ENCODE measurements at places on chromosomes 2 and 18.
A peak's percentile ranks its signal among the peaks of the same experiment; 100 is the strongest.

DNA sequence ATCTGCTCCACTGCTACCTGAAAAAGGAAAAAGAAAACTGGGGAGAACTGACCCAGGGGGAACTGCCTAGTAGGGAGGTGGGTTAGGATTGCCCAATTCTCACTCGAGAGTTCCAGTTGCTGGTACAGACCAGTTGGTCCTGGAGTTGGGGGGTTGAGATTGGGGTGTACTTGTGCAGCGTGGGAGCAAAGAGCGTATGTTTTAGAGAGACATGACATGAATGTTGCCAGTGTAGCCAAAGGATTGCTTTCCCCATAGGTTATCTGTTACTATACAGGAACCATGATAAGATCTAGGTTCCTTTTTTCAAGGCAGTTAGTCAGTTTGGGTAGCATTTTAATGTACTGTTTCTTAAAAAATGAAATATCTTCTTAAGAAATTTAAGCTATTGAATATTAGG, 68.6 kb downstream of the APLF start:
- no peak for DNase-seq

DNA sequence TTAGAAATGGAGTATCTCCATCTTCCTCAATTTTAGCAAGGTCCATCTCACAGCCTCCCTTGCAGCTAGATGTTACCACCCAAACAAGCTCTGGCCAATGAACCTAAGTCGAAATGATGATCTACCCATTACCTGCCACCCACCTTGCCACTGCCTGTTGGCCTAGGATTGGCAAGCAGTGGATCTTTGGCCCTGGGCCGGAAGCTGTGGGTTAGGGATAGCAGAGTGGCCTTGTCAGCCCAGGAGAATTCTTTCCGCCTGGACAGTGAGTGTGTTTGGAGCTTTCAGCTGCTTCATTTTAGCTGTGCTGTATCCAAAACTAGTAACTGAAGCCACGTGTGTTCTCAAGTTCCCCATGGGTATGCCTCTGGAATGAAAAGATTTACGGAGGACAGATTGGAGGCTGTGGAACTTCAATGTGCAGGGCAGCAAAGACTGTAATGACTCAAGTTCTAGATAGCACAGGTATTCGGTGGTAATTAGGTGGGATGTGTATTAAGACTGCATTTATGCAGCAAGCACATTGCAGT, 7.7 kb upstream of the PARD6G start:
- DNase-seq = no peak

DNA sequence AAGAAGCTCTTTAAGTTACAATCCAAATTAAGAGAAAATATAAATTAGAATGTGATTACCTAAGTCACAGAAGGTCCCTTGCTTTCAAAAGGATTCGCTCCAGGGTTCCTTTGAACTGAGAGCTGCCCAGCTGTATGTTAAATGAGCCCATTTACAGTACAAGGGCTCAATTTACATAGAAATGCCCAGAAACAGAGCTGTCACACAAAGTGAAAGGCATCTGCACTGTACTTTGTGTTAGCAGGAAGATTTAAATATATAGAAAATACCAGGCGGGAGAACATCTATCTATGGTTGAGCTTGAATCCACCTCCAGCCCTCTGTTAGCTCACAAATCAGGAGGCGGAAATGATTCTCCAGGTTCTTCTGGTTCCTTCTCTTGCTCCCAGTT, 272.9 kb downstream of the PAX3 start:
- no peak for DNase-seq

- DNase-seq = no peak
These were observed 25.0 kb downstream of the PLEK start for GRCh38 chr2:68390114-68390513.

- DNase-seq = no peak
These were observed 36.8 kb upstream of the GPD2 start for GRCh38 chr2:156399224-156399949.

DNA sequence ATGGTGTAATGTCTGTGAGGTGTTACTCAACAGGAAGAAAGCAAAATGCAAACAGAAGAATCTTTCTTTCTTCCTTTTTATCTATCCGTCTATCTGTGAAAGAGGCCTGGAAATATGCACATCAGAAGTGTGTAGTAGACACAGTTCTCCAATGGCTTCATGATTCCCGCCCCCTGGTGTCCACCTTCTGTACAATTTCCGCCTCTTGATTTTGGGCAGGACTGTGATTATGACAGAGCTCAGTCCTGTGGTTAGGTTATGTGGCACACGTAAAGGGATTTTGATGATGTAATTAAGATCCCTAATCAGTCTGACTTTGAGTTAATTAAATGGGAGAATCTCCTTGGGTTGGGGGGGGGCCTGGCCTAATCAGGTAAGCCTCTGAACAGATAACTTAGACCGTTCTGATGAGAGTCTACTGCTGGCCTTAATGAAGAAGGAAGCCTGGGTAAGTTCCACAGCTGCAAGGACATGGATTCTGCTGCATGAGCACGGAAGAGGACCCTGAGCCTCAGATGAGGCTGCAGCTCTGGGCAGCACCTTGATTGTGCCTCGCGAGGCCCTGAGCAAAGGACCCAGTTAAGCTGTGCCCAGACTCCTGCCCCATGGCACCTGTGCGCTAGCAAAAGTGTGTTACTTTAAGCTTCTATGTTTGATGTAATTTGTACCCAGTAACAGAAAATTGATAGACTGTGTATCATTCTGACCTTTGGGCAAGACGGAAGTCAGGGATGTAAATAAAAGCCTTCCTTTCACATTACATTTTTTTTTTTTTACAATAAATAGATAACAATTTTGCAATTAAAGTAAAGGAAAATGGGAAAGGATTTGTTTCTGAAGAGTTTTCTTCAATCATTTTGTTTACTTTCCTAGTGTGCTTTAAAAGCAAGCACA, 11.3 kb upstream of the KCNF1 start:
- DNase-seq = peak; percentile 17

- DNase-seq = peak; percentile 76
These were observed 113.0 kb upstream of the SLC1A4 start for GRCh38 chr2:64876137-64876647.

GRCh38 chr2:168614172-168615018, 158.3 kb downstream of the CERS6 start:
- no peak for DNase-seq

DNA sequence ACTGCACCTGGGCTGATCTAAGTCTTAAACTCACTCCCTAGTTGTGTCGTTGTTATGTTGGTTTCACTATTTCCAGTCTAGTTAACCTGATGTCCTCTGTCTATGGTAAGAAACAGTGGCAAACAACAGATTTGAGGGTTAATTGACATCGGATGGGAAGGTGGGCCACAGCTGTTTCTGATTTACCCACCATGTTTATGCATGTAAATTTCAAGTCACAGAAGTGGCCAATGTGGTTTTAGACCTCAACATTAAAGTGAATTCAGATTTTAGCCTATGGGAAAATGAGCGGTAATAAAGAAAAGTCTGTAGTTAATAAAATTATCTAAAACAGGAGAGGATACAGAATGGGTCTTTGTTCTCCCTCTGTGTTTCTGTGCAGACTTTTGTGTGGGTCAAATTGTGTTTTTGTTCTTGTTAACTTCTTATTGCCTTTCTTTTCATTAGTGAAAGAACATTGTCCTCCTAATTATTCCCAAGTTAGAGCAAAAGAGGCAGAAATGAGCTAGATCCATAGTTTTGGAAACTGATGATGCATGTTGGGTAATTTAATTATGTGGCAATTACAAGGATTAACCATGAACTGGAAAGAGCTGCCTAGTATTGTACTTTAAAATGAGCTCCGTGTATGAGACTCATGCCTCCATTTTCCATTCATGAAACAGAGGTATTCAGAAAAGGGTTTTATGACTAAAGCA, 83.2 kb downstream of the LAMA3 start:
- no peak for DNase-seq

DNA sequence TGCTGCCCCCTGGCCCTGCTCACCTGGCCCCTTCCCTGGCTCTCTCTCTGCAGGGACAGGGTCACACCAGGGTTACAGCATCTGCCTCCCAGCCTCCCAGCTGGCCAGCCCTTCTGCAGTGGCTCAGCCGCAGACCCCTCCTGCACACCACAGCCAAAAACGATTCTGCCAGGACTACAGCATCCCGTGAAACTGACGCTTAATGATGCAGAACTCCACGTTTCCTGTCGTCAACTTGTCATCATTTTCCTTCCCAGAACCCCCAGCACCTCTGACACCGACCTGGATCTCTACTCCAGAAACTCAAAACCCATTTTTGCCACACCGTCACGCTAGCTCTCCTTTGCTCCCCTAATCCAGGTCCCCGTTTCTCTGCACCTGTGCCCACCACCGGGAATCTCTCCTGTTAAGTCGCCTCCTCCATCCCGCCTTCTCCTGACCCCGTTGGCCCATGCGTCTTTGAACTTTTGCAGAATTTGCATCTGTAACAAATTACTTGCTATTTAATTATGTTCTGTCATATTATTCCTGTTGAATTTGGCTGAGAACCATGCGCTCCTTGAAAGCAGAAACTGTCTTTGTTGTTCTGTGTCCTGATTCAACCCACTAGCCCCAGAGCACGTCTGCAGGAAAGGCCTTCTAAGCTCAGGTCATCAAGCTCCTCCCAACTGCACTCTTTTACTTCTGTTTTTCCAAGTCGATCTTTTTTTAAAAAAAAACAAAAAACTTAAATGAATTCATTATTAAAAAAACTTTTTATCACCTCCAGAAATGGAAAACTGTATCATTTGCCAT, 173.2 kb upstream of the COPS8 start:
- DNase-seq = no peak

DNA sequence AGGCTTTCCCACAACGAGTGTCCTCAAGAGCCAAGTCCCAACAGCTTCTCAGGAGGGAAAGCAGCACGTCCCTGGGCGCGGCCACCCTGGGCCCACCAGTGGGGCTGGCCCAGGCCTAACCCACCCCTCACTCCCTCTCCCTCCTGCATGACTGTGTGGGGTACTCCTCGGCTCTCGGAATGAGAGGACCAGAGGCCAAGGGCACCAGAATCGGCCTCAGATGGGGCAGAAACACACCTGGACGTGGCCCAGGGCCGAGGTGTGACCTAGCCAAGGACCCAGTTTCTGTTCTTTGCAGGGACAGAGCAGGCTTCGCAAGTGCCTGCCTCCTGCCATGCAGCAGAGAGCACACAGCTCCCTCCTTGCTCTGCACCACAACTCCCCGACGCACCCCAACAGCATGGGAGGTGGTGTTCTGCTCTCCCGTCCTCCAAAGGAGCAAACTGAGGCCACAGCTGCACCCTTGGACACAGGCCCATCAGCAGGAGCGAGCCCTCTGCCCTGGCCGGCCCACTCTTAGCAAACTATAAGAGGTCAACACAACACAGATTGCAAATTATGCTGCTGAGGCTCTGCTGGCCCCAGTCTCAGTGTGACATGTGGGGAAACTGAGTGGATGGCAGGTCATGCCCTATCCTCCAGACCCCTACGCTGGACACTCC, 19.7 kb downstream of the HS6ST1 start:
- no peak for DNase-seq

DNA sequence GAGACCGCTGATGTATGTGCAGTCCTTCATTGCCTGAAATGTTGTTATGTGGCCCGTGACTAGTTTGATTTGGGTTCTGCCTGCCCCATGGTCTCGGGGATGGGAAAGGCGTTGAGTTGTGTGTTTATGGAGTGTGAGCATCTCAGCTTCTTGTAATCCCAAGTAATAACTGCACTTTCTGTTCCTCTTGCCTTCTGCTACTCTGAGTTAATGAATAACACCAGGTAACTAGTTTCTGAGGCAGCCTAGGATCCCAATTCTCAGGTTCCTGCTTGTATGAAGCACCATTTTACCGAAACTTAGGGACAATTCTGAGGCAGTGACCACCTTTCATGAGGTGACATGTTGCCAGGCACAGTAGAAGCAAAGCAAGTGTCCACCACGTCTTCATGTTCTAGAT, 170.0 kb downstream of the ALK start:
- no peak for DNase-seq

- no peak for DNase-seq
These were observed 15.1 kb upstream of the SOX11 start for GRCh38 chr2:5677133-5677532.
